ENCODE measurements at places on chromosomes 16 and 17.

DNA sequence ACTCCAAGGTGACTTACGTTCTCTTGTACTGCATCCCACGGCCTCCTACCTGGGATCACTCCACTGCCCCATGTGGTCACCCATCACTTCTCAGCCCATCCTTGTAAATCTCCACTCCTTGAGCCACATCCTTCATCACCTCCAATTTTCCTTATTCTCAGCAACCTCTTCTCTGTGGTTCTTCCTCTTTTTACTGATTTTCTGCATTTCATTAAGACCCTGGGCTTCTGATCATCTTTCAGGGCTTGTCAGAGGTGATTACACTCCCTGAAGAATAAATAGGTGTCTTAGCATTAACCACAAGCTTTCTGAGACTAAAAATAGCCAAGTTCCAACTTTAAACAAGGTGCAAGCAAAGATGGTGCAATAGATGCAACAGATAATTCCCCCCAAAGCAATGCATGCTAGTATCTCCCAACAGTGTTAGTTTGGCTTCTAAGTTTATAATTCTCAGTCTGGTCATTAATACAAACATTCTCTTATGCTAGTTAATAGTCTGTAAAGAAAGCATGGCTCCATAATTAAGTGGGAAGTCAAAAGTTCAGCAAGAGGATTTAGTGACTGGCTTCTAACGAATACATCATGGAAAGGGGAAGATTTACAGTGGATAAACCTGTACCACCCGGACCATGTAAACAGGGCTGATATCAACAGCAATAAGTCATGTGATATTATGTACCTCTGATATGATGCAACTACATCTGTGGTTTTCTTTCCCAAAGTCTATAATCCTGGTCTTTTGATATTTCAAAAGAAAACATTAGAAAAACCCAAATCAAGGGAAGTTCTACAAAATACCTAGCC, 47.4 kb upstream of the FOXJ1 start:
- DNase-seq: no peak

DNA sequence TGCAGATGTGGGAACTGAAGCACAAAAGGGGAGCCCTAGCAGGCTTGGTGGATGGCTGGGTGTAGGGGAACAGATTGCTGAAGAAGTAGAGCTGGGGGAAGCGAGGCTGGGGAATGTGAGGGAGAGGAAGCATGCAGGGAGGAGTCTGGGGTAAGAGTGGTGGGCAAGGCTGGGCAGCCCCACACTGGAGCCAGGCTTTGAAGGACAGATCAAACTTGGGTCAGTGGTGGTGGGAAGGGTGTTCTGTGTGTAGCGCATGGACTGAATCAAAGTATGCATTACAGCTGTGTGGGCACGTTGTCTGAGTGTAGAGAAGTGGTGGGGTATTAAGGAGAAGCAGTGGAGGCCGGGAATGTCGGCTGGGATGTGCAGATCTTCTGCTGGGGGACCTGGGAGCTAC, 116.0 kb downstream of the CYLD start:
- DNase-seq: no peak

GRCh38 chr16:4918781-4919251, 18.1 kb downstream of the PPL start:
- no peak for DNase-seq

DNA sequence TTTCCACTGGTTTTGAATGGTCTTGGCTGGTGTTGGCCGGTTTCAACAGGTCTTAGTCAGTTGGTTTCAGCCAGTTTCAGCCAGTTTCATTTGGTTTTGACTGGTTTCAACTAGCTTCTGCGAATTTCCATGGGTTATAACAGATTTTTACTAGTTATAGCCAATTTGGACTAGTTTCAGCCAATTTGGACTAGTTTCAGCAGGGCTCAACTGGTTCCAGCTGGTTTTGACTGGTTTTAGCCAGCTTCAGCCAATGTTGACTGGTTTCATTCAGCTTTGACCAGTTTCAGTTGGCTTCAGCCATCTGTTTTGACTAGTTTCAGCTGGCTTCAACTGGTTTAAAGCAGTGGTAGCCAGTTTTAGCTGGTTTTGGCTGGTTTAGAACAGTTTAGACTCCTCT, 432.6 kb downstream of the UTP18 start:
- no peak for DNase-seq

GRCh38 chr17:7841396-7841914, 7.4 kb downstream of the KDM6B start:
- peak; percentile 93 for DNase-seq

DNA sequence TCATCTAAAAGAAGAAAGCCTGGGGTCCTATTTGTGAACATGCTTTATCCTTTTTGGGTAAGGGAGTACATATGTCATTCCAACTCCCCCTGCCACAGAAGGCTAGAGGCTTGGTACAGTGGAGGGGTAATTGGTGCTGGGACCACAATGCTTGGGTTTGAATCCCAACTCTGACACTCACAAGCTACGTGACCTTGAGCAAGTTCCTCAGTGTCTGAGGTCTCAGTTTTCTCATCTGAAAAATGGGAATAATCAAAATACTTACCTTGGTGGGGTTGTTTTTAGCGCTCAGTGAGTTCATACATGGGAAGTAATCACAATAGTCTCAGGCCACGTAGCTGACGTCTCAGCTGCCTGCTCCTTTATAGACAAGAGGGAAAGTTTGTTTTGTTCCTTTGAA, 150.8 kb downstream of the CPPED1 start:
- no peak for DNase-seq

DNA sequence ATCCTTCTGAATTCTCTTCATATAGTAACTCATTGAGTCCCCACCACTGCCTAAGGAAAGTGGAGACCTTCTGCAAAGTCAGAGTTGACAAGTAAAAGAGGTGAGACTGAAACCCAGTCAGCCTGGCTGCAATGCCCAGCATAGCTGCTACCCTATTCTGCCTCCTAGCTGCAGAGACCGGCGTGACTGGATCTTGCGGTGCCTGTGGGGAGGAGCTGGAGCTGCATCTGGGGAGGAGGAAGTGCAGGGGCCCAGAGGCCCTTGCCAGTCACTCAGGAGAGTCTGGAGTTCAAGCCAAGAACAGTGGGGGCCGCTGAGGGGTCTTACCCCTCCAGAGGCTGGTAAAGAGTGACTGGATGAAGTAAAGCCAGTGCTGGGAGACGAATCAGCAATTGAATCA, 35.0 kb upstream of the ZNF423 start:
- DNase-seq: no peak

- no peak for DNase-seq
These were observed 99.5 kb downstream of the CHD9NB start for GRCh38 chr16:52953215-52953614.

DNA sequence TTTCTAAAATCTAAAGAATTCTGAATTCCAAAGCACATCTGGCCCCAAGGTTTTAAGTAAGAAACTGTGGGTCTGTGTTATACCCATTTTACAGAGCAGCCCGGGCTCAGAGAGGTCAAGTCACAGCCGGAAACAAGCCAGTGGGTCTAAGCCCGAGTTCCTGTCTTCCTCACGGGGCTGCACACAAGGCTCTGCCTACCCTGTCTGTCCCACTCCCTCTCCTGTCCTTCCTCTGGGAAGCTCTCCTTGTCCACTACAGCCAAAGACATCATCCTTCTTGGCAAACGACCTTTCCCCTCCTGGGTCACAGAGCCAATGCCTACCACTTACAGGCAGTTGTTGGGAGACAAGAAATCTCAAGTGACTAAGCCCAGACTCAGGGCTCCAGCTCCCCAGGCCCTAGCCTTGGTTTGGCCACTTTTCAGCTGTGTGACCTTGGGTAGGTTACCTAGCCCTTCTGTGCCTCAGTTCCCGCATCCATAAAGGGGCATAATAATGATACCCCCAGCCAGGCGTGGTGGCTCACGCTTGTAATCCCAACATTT, 55.6 kb upstream of the MAP3K14 start:
- no peak for DNase-seq

GRCh38 chr17:49516180-49516579, 21.1 kb downstream of the NGFR start:
- no peak for DNase-seq

DNA sequence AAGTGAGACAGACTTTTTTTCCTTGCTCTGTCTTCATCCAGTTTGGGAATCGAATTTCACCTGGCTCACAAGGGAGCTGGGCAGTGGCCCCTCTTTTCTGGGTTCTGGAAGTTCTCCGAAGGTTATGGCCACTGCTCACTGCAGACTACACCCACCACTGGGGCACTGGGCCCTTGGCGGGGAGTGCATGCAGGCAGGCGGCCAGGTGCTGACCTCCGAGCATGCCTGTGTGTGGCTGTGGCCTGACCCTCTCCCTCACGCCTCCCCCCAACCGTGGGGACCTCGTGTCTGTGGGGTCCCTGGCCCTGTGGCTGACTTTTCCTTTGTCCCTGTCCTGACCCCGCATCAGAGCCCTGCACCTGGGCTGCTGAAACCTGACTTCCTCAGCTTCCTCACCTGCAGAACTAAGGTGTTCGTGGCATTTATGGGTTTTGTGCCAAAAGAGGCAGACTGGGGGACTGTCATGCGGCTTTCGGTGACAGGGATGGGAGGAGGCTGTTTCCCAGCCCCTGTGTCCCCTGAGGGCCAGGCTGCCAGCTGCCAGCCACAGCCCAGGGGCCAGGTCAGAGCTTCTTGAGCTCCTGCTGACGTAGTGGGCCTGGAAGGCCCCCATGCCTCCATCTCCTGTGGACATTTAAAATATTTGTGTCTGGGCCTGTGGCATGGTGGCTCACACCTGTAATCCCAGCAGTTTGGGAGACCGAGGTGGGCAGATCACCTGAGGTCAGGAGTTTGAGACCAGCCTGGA, 21.4 kb downstream of the ASPSCR1 start:
- no peak for DNase-seq

GRCh38 chr16:11955713-11956123, 9.3 kb upstream of the TNFRSF17 start:
- DNase-seq: no peak

DNA sequence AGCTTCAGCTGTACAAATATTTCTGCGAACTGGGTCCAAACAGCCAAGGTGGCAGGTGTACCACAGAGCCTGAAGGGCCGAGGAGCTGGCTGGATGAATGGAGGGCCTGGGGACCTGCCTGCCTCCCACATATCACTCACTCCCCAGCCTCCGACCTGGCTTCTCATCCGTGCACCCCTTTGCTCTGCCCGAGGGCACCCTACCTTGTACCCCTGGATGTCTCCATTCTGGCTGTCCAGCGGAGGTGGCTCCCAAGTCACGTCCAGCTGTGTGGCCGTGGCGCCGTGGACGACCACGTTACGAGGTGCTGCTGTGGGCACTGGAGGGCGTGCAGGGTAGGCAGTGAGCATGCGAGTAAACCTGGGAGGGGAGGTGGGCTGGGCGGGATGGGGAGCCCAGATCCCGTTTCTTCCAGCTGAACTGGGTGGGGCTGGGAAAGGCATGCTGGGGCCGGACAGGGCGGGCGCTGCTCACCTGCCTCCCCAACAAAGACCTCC, 67.2 kb upstream of the CDC42EP4 start:
- DNase-seq: no peak

DNA sequence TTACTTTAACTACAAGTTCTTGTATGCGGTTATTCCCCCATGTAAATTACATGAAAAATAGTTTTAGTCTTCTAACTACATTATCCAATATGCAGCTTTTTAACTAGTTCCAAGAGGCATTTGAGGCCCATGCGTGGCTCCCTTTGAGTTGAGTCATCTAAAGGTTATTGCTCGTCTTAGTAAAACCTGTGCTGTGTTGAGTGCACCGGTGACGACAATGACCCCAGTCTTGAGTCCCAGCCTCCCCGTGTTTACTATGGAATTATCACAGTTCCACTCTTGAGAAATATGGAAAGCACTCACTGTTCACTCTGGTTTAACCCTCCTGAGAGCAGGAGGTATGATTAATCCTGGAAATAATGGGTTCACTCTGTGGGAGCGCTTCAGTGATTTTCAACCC, 119.2 kb downstream of the PITPNC1 start:
- no peak for DNase-seq

GRCh38 chr16:85935974-85936760, 37.2 kb downstream of the IRF8 start:
- DNase-seq: no peak

GRCh38 chr16:3171181-3171854, 16.7 kb upstream of the OR1F1 start:
- no peak for DNase-seq

- no peak for DNase-seq
These were observed 81.0 kb downstream of the ATF7IP2 start for GRCh38 chr16:10466861-10467260.

GRCh38 chr17:39801055-39801454, 63.1 kb downstream of the IKZF3 start:
- no peak for DNase-seq

DNA sequence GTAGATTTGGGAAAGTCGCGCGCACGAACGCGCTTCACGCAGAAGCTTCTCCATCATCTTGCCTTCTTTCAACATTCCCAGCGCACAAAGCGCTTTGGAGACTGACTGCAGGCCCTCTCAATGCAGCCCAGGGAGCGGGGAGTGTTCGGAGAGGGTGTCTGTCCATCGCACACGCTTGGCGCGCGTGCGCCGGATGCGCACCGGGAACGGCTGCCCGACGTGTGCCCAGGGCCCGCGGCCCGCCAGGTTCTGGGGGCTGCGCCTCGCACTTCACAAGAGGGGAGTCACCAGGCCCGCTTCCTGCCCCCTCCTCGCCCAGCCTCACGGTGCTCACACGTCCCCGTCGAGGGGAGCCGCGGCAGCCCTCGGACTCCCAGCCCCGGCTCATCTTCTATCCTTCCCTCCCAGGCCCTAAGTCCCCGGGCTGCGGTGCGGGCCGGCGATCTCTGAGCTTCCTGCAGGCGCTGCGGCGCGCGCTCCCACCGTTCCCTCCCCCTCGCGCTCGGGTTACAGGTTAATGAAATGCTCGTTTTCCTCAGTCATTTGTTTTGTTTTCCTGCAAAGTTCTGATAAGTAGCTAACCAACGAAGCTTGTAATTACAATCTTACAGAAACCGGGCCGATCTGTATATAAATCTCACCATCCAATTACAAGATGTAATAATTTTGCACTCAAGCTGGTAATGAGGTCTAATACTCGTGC, 2.8 kb upstream of the IRX3 start:
- DNase-seq: no peak

GRCh38 chr16:28118637-28119036, 55.1 kb upstream of the GSG1L start:
- DNase-seq: no peak

DNA sequence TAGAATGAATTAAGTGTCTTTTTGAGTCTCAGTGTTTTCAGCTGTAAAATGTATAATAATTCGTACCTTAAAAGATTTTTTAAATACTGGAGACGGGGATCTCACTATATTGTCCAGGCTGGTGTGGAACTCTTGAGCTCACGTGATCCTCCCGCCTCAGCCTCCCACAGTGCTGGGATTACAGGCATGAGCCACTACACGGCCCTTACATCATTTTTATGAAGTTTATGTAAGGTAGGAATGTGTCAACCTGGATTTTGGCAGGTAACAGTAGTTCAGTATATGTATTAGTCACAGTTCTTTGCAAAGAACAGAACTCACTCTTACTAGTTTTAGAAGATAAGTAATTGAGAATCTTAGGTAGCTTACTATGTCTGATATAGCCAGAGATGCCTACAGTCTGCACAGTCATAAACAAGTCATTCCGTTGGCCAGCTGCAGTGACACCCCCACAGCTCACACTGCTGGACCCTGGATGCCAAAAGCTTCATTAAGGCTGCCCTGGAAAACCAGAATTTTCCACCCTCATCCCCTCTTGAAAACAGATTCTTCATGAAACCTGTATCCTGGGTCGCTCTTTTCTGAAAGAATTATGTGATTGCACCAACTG, 583 bp upstream of the COX6A2 start:
- DNase-seq: no peak

GRCh38 chr17:19630661-19631060, 17.9 kb upstream of the ALDH3A2 start:
- DNase-seq: no peak

GRCh38 chr17:73064084-73064938, 28.2 kb downstream of the SLC39A11 start:
- DNase-seq: no peak

GRCh38 chr17:51402899-51403298, 142.6 kb downstream of the UTP18 start:
- DNase-seq: no peak

- DNase-seq: peak; percentile 26
These were observed 12.8 kb downstream of the SLC47A1 start for GRCh38 chr17:19546289-19547065.

All from heart left ventricle (tissue), 16 donors.